ENCODE measurements at places on chromosomes 1 and 21.

- no peak for DNase-seq
Observed at GRCh38 chr21:28675331-28676041, 317.2 kb downstream of the LTN1 start.

DNA sequence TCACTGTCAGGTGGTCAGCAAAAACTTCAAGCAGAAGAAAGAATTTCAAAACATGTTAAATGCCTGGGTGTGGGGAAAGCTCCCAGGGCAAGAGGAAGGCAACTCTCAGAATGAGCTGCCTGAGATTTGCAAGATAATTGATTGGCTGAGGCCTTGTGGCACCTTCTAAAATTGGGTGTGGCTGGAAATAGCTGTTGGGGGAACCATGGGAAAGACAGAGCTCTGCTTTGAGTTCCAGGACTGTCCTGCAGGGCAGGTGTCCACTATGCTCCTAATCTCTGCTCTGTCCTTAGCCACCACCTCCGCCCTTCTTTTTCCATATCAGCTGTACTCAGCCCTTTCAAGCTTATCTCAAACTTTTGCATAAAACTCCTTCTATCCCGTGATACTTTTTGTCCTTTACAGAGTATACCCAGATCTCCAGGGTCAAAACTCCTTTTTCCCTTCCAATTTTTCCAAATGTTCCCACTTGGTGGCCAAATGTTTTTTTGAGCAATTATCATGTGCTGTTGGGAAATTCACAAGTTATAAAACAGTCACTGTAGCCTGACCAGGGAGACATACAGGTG lies 23.8 kb upstream of the PPP2R5A start:
- DNase-seq = no peak

GRCh38 chr1:199279067-199279466 lies 640.2 kb downstream of the PTPRC start:
- no peak for DNase-seq

DNA sequence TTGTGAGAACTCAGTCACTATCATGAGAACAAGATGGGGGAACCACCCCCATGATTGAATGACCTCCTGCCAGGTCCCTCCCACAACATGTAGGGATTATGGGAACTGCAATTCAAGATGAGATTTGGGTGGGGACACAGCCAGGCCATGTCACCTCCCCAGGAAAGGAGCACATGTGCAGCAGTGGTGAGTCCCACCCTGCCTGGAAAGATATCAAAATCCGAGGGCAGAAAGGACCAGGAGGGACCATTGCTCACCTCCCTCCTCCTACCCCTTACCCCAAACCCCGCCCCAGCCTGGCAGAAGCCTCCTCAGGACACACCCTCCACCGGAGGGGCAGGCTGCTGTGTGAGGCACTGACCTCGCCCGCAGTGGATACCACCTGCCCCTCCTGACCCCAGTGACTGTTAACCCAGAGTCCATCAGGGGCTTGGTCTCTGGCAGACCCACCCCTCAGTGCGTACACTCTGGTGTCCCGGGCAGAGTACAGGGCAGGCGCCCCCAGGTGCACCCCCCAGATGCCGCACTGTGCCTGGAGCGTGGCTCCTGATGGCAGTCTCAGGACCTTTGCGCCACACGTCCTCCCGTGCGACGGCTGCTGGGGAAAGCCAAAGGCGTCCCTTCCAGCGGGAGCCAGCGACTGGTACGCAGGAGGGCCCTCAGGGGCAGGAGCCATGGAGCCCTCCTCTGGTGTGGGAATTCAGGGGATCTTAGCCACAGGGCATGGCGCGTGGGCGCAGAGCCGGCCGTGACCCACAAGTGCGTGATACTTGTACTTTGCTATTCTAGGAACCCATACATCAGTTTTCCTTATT lies 20.9 kb downstream of the PDXK start:
- DNase-seq = no peak

DNA sequence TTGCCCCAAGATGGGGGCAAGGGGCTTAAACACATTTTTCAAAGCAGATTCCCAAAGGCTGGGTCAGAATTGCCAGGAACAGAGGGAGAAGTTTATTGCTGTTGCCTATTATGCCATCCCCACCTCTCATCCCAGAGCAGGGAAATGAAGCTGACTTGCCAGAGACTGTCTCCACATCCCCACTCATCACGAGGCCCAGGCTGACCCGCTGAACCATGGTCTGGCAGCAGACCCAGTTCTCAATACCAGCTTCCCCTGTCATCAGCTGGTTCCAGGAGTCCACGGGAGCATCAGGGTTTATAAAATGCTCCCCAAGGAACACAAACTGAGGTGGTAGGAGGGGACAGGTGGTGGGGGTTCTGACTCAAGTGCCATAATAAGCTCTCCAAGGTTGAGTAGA lies 605.9 kb downstream of the NPHP4 start:
- DNase-seq = no peak
